ENCODE measurements at places on chromosomes 1 and 21.

- no peak for DNase-seq
These were observed 259.2 kb downstream of the GREM2 start for GRCh38 chr1:240352769-240353168.

- DNase-seq: no peak
These were observed 233.1 kb downstream of the C1orf94 start for GRCh38 chr1:34409689-34410229.

DNA sequence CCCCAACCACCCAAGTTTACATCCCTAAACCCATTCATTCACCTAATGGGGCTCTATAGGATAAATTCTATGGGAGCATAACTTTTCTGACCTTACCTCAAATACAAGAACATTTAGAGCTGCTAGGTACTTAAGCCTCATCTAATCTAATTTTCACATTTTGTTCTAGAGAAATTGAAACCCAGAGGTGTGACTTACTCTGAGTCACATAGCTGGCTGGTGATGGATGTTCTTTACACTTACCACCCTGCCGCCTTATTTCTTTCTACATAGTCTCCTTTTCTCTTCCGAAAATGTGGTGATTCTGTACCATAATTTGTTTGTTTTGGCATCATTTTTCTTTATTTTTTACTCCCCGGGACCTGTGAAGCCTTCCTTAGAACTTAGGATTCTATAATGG is 20.3 kb downstream of the TIPRL start:
- no peak for DNase-seq

- no peak for DNase-seq
These were observed 4.5 kb upstream of the TRIM11 start for GRCh38 chr1:228411121-228411520.
